ENCODE measurements at places on chromosomes 4 and X.
A peak's percentile ranks its signal among the peaks of the same experiment; 100 is the strongest.

GRCh38 chr4:123477711-123478209 lies 81.2 kb downstream of the SPRY1 start:
- DNase-seq, result no peak

GRCh38 chrX:16436348-16437188 lies 213.4 kb upstream of the S100G start:
- DNase-seq, result peak; percentile 79

GRCh38 chrX:99703473-99703872 lies 706.6 kb downstream of the PCDH19 start:
- DNase-seq, result no peak

- DNase-seq, result no peak
These were observed 649 bp upstream of the VBP1 start for GRCh38 chrX:155215443-155216178.

DNA sequence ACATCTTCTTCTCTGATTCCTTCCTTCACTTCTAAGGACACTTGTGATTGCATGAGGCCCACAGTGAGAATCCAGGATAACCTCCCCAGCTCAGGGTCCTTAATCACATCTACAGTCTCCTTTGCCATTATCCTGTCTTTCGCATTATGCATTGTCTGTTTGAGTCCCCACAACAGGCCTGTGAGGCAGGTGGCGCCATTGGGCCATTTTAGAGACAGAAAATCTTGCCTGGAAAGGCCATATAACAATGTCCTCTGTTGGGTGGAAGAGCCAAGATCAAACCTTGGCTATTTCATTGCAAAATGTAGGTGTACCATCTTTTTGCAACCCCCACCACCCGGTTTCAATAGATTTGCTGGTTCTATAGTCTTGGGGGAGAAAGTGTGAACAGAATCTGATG lies 11.8 kb upstream of the DCUN1D4 start:
- peak; percentile 21 for DNase-seq

DNA sequence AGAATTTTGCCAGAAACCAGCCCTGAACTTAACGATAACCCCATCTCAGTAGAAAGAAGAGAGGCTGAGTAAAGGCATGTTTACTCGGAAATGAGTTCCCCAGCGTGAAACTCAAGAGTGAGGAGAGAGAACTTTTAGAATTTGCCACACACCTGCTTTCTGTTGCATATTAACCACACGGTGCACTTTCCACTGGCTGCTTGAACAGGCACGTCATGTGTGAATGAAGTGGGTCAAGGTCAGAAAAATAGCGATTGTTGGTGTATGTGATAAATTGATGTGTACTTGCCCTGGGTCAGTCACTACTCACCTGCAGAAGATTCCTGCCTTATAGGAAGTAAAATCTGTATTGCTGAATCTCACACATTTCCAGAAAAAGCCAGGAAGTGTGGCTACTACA lies 395.7 kb downstream of the TRIML1 start:
- DNase-seq, result no peak

DNA sequence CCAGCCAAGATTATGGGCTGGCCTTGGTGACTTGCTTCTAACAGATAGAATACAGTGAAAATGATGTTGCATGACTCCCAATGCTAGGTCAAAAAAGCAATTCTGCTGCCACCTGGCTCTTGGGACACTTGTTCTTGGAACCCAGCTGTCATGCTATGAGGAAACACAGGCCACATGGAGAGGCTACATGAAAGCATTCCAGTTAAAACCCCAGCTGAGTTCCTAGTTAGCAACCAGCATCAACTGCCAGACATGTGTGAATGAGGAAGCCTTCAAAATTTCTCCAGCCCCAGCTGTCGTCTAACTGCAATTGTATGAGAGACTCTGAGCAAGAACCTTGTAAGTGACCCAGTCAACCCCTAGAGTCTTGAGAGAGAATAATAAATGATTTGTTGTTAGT lies 105.2 kb upstream of the FGF16 start:
- no peak for DNase-seq

- no peak for DNase-seq
These were observed 54.7 kb downstream of the SHROOM3 start for GRCh38 chr4:76489686-76490161.

GRCh38 chrX:109818976-109819375 lies 85.9 kb upstream of the ACSL4 start:
- no peak for DNase-seq

- no peak for DNase-seq
These were observed 45.5 kb upstream of the XIAP start for GRCh38 chrX:123814343-123814742.

DNA sequence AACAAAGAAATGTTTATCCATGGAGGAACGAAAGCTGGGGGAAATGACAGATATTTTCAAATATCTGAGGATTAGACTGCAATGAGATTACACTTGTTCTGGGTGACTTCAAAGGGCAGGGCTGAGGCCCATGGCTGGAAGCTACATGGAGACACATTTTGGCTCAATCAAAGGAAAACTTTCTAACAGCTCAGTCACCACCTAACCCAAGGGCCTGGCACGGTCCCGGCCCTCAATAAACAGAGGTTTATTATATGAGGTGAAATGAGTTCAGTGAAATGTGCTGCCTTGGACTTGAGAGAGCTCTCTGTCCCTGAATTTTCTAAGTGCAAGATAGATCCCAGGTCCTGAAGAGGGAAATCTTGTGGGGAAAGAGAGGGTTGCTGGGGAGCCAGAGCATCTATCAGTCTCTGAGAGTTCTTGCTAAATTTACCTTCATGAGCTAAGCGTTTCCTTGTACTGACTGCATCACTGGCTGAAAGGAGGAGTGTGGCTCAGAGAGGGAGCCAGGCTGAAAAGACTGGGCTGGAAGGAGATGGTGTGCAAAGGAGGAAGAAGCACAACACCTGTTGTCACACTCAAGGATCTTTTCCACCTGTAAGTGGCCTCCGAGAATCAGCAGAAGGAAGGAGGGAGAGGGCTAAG lies 2.0 kb upstream of the RIPPLY1 start:
- DNase-seq, result no peak

GRCh38 chrX:69079268-69079667 lies 86.0 kb downstream of the PJA1 start:
- no peak for DNase-seq

DNA sequence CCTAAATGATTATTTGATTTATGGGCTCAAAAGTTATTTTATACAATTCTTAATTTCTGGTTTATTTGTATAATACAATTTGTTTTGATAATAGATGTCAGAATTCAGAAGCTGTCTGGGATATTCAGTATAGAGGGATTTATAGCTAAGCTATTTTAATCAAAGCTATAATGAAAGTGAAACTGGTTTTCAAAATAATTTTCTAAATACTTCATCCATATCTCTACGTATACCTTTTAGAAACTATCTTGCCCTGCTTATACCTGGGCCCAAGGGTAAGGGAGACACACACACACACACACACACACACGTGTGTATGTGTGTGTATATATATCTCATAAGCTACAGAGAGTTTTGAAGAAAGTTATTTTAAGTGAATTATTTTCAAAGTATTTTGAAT lies 2.9 kb downstream of the TMEM131L start:
- DNase-seq, result no peak

- no peak for DNase-seq
These were observed 143.9 kb downstream of the RPS6KA6 start for GRCh38 chrX:84044051-84044450.

- DNase-seq, result no peak
These were observed 7.9 kb upstream of the PSAPL1 start for GRCh38 chr4:7442574-7443162.

DNA sequence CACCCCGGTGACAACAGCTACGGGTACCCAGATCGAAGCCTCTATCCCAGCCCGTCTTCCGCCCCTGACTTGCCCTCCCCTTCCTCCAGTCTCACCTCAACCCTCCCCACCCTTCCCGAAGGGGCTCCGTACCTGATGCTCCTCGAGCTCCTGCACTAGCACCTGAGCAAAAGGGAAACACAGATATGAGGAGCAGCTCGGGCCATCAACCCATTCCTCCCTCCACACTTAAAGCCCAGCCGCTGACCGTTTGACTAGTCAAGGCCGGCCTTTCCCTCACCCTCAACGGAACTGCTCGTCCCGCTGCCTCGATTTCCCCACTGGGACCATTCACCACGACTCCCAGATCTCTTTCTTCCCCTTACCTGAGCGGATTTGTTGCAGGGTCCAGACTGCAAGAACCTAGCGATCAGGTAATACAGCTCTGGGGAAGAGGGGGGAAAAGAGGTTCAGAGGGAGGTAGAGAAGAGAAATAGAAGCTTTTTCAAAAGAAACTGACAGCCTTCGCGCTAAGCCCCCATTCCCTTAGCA lies 731 bp downstream of the BRWD3 start:
- peak; percentile 56 for DNase-seq

- DNase-seq, result peak; percentile 1
These were observed 175.4 kb downstream of the SH3BGRL start for GRCh38 chrX:81377329-81377728.

DNA sequence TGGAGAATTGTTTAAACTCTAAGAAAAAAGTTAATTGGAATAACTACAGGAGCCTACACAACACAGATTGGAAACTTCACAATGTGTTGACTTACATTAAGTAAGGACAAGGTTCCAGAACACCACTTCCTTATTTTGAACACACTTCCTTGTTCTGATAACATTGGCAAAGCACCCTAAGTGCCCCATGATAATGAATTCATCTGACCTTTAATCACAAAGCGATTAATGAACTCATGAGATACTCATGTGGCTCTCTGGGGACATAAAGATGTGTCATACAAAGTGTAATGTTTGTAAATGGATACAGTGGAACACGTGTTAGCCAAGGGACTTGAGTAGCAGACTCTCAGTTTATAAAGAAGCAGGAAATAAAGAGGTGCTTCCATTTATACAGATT lies 69.0 kb upstream of the ATOH1 start:
- DNase-seq, result no peak

- DNase-seq, result no peak
These were observed 1594.7 kb downstream of the TECRL start for GRCh38 chr4:62814510-62815047.

DNA sequence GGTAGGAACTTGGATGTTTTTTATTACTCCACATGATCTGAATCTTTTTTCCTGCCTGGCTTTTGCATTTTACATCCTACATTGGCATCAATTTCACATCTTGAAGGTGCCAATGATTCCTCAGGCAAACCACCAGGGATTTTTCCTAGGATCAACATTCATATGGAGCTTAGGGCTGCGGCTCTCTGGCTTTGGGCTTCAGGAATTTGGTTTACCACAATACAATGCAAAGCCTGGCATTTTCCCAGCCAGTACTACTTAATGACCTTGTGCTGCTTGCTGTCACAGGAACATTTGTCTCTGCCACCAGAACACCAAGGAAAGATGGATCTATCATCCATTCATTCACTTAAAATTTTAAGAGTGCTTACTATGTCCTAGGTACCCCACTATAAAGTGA lies 180.7 kb downstream of the PDGFC start:
- DNase-seq, result no peak

GRCh38 chr4:2267320-2267811 lies 5.5 kb upstream of the MXD4 start:
- no peak for DNase-seq

GRCh38 chr4:184313702-184314659 lies 96.3 kb upstream of the ENPP6 start:
- no peak for DNase-seq

DNA sequence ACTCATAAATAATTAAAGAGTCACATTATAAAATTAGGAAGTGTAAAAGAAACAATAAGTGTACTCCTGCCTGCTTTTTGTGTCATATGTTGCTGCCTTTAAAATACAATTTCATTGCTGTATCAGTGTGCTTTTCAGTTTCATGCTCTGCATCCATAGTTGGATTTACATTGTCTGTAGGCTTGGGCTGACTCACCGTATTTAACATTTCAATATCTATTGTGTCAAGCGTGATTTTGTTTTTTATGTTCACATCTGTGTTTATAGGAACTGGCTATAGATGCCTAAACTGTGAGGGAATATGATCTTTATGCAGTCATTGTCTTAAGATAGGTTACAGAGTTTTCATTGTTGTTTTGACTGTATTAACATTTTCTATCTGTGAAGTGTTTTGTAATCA lies 18.1 kb downstream of the CCSER1 start:
- no peak for DNase-seq

GRCh38 chrX:49066278-49066677 lies 7.5 kb downstream of the CCDC120 start:
- no peak for DNase-seq

DNA sequence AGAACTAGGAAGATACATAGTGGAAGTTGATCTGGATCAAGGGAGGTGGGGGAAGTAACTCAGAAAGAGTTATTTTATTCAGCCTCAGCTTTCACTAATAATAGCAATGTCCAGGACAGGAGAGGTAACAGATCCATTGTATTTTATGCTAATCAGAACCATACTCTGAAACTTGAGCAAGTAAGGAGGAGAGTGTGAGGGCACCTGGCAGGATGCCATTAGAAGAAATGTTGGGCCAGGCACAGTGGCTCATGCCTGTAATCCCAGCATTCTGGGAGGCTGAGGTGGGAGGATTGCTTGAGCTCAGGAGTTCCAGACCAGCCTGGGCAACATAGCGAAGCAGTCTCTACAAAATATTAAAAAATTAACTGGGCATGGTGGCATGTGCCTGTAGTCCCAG lies 16.3 kb downstream of the GPR34 start:
- no peak for DNase-seq

DNA sequence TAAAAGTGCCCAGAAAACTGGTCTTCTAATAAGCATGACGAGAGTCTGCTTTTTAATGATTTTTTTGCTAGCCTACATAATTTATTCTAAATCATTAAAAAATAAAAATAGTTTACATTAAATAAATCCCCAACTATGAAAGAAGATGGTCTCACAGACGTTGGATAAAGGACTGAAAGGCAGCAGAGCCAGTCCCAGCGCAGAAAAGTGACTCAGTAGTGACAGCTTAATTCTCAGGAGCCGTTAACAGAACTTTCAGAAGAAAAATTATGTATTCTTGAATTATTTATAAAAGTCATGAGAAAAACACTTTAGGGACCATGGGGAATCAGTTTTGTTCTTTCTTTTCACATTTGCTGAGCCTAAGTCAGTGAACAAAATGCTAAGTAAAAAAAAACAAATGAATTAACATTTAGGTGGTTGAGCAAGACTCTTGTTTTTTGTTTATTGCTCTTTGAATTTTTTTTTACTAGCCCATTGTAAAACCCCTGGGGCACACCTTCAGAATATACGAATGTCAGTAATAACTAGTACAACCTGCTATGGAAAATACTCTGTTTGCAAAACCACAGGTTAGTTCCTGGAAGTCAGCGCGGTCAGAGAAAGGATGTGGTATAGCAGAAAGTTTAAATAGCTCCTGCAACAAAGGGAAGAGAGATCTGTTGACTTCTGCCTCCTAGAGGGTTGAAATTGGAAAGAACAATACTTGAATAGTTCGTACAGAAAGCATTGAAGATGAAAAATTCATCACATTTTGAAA lies 50.4 kb upstream of the CCDC160 start:
- DNase-seq, result no peak
